Esophagus squamous epithelium (tissue), 5 donors: ENCODE measurements at places on chromosomes 7 and 10.

- no peak for DNase-seq
Observed at GRCh38 chr7:23873306-23873705, 163.3 kb downstream of the STK31 start.

- DNase-seq = no peak
Observed at GRCh38 chr10:77798940-77799339, 127.6 kb downstream of the DLG5 start.

- no peak for DNase-seq
Observed at GRCh38 chr7:66505531-66506451, 122.9 kb upstream of the KCTD7 start.

GRCh38 chr7:32385316-32385956 lies 104.7 kb downstream of the LSM5 start:
- no peak for DNase-seq

GRCh38 chr7:112985377-112985987 lies 101.1 kb downstream of the GPR85 start:
- DNase-seq = no peak

GRCh38 chr10:46550076-46550790 lies 6.2 kb downstream of the GPRIN2 start:
- no peak for DNase-seq

DNA sequence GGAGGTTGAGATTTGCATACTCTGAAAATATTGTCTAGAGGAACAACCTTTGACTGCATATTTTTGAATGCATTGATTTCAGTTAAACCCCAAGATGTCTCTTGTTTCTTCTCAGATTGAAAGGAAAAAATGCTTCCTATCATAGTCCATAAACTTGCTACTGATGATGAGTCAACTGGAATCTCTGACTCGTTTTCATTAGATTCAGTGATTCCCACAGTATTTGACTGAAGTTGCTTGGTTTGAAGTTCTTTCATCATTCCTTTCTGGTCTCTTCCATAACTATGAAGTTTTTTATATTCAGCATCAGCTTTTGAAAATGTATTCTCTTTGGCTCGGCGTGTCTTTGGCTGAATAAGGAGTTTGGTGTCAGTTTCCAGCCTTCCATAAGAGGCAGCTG lies 10.7 kb downstream of the PEX1 start:
- no peak for DNase-seq

DNA sequence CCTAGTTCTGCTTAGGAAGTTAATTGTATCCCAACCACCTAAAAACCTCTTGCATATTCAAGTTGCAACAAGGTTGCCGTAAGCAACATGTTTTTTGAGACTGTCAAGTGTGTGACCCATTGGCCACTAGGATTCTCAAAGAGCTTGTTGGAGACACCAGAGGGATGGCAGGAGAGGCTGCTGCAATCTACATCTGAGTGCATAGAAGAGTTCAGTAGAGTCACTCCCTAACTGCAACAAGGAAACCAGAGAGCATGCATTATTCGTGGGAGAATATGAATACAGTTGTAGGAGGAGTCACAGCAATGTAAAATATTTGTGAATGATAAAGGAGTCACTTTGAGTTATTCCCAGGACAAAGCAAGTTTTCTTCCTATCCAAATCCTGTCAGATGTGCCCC lies 538.6 kb downstream of the TNS3 start:
- DNase-seq = no peak

DNA sequence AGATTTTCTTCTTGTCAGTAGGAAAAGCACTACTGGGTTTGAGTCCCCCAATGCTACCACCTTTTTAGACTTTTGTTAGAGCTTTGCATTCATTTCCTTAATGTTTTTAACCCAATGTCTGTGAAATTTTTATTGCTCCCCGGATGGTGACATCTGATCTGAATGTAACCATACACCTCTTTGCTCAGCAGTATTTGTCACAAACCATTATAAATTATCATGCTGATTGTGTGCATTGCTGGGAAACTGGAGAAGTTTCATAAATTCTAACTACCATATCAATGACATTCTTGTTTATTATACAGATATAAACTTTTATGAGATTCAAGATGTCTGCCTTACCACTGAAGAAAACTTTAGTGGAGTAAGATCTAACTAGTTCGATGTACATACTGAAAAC lies 8.5 kb downstream of the NRP1 start:
- DNase-seq = no peak

- DNase-seq = no peak
Observed at GRCh38 chr10:131816941-131817700, 83.7 kb upstream of the PPP2R2D start.

DNA sequence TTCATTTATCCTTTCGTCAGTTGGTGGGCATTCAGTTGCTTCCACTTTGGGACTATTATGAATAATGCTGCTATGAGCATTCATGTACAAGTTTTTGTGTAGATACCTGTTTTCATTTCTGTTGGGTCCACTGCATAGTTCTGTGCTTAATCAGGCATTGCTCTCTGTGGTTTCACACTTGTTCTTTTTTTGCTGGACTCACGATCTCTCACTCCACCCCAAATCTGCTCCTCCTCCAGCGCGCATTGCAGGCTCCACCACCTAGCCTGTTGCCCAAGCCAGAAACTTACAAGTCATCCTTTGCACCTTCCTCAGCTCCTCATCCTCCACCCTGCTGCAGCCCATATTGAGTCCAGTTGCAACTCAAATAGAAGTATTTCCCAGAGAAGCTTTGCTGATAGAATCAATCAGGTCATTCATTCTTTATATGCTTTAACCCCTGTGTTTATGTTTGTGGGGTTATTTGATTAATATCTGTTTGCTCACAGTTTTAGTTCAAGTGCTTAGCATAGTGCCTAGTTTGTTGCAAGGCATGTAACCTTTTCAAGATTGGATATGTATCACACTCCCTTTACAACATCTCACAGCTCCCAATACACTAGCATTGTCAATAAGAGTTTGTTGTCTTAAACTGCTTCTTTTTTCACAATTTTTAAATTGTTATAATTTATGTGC lies 16.6 kb upstream of the AFAP1L2 start:
- no peak for DNase-seq

- no peak for DNase-seq
Observed at GRCh38 chr10:27153845-27154193, 365 bp downstream of the YME1L1 start.

- no peak for DNase-seq
Observed at GRCh38 chr10:100020886-100021253, 11.1 kb upstream of the DNMBP start.

- no peak for DNase-seq
Observed at GRCh38 chr7:90345595-90346335, 751 bp upstream of the GTPBP10 start.

DNA sequence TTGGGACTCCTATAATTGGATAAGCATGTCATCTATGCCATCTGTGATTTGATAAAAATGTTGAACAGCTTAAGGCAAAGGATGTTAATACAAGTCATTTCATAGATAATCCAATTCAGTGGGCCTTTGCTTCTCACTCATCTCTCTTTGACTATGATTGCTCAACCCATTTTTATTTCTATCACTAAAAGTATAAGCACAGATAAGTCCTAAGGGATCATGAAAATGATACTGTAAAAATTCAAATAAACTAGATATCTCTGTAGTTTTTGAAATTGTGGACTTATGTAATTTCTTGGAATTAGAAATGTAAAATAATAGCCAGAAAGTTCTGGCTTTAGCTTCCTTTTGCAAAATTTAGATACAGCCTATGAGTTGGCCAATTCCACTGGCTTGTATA lies 440.3 kb downstream of the POM121L12 start:
- DNase-seq = no peak

- no peak for DNase-seq
Observed at GRCh38 chr7:157538321-157538720, 201.5 kb downstream of the DNAJB6 start.

DNA sequence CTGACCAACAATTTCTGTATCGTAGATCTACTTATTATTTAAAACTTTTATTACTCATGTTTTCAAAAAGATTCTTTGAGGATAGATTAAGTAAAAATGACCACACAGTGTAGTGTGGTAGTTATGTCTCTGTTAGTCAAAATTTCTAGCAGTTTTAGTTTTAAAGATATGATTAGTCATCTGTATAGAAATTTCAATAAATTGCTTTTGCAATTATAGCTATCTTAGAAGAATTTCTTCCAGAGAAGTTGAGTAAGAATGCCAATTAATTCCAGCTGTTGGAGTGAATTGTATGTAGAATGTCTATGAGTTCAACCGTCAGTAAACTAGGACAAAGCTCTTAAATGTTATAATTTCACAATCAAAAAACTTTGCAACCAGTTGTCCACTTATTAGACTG lies 229.7 kb downstream of the CDK14 start:
- no peak for DNase-seq

GRCh38 chr7:132351954-132352499 lies 224.2 kb downstream of the PLXNA4 start:
- DNase-seq = no peak

DNA sequence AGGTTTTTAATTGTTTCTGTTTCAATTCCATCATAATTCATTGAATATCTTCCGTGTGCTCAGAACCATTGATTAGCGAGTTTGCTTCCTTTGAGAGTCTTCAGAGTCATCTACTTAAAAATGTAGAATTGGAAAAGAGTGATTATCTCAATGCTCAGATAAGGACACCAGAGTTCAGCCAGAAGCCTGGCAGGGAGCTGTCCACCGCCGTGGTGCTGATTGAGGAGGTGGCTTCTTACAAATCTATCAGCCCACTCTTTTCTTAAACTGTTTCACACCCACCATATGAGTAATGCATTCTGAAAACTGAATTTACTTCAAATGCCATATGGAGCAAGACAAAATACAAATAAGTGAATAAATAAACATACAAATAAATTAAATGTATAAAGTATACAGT lies 79.3 kb downstream of the INSYN2A start:
- DNase-seq = no peak

- DNase-seq = no peak
Observed at GRCh38 chr7:157585113-157585861, 248.5 kb downstream of the DNAJB6 start.

DNA sequence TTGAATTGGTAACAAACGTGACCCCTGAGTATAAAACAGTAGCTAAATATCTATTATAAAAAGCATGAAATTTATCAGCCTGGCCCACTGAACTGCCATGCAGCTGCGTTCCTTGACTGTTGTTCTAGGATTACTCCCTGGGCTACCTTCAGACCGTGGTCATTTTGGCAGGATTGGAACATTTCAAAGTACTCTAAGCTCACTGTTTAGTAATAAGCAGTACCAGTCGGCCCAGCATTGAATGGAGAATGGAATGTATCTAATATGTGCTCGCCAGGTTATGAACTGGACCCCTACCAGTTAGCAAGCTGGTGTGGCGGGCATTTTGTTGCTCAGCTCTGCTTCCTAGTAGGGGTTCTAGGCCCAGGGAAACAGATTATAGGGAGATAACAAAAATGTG lies 112.2 kb downstream of the SEMA3C start:
- no peak for DNase-seq
